ENCODE measurements at places on chromosomes 7 and 10.

GRCh38 chr10:95188593-95188992, 5.4 kb upstream of the ACSM6 start:
- no peak for DNase-seq

DNA sequence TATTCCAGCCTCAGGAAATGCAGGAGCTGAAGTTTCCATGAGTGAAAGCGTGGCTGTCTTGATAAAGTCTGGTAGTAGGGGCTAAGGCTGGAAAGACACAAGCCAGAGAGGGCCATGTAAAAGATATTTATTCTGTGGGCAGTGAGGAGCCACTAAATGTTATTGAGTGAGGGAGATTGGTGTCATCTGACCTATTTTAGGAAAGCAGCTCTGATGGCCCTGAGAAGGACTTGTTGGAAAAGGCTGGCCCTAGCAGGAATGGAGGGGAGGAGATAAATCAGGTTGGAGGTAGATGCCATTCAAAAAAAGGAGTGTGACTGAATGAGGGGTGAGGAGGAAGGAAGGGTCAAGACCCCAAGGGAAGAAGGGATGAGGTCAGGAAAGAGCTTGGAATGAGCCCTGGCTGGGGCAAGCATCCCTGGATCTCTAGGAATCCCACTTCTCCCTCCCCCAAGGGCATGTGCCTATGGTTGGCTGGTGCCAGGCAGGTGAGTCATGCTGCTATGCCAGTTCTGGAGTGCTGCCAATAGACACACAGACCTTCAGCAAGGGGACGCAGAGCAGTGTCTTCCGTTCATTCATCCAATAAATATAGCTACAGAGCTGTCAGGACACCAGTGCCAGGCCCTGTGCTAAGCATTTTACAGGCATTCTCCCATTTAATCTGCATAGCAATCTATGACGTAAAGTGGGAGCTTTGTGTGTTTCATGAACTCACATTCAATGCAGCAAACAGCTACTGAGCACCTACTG, 2.0 kb downstream of the ANKRD2 start:
- DNase-seq, result peak; percentile 74

GRCh38 chr7:133919810-133920209, 207.3 kb upstream of the LRGUK start:
- DNase-seq, result no peak

GRCh38 chr7:79620291-79620690, 166.8 kb upstream of the MAGI2 start:
- DNase-seq, result no peak

DNA sequence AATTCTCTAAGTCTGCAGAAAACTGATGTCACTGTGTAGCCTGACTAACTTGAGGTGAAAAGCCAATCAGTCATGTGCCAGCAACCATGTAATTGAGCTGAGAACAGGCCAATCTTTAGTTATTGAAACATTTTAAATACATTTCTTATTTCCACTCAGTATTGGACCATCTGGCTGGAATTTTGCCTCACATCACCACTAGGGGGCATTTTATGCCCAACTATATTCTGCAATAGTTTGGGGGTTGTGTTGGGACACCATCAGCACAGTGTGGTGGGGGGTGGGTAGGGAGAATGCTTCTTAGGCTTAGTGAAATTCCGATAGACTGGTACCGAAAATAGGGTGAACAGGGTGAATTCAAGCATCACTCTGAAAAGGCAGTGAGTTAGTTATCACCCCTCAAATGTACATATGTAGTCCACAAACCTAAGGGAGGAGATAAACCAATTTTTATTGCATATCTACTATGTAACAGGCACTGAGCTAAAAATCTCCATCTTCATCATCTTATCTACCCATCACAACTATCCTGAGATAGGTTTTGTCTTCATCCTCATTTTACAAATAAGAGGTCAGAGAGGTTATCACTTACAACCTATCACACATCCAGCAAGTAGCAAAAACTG, 17.8 kb downstream of the NPSR1 start:
- DNase-seq, result no peak

GRCh38 chr10:35848412-35848811, 206.3 kb upstream of the FZD8 start:
- DNase-seq, result no peak

- no peak for DNase-seq
Measured at GRCh38 chr10:59968705-59969104, 62.3 kb upstream of the CCDC6 start.

DNA sequence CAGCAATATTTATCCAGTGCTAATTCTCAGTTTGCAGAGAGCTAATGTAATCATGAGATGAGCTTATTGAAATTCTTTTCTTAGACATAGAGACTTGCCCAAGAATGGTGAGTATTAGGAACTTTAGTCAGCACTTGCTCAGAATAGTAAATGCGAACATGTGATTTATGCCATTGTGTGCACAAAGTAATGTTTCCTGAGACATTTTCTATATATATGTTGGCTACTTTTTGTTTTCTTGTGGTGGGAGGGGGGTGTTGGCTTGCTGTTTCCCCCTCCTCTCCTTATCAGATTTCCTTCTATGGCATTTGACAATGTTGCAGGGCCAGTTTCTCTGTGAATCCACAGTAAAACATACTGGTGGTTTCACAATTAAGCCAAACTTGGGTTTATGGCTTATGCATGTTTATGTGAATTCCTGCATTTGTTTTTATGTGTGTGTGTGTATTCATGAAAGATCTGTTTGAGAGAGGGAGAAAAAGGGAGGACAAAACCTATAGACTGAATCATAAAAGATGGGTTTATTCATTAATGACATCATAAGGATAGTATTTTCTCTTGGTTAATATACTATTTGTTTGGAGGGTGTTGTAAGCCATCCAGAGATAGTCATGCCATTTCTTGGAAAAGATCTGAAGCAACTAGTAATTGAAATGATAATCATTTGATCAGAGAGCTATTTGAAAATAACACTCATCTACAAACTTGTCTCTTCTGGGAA, 36.3 kb downstream of the ARID5B start:
- no peak for DNase-seq

All from hematopoietic multipotent progenitor cell treated with erythropoietin and hydrocortisone succinate and interleukin-3 and kit ligand, for 17 days (in vitro differentiated cells).